Heart left ventricle (tissue), 16 donors: ENCODE measurements at places on chromosomes 2 and 18. TPM values are rescaled to one million over a fixed set of nuclear protein-coding genes. Genes with fewer than 3 reads are reported as not detected.

Gene QPCT
- 4.2 TPM for total RNA-seq

Gene TEX44
- total RNA-seq, result not detected

Gene TMX3
- total RNA-seq, result 24.9 TPM

Gene FASTKD1
- 80.1 TPM for total RNA-seq

Gene FNDC4
- total RNA-seq, result 2.4 TPM

Gene ST6GAL2
- 0.16 TPM for total RNA-seq

Gene ZAP70
- total RNA-seq, result 0.99 TPM

Gene SLC9A2
- total RNA-seq, result 0.46 TPM

Gene RGPD3
- 0.08 TPM for total RNA-seq

- DNase-seq, result no peak
- H3K4me3 ChIP-seq, result no peak overlapping the region
- H3K27me3 ChIP-seq, result no peaks in the 10 kb centered on the region
- no peaks in the 10 kb centered on the region for H3K4me1 ChIP-seq
- H3K36me3 ChIP-seq, result no peaks in the 10 kb centered on the region
- H3K27ac ChIP-seq, result no peak overlapping the region
Observed at GRCh38 chr2:17373741-17374140, 144.5 kb downstream of the RAD51AP2 start.

- H3K4me1 ChIP-seq, result peaks cover 58% of the 10 kb centered on the region
- DNase-seq, result no peak
- H3K4me3 ChIP-seq, result no peak overlapping the region
- no peaks in the 10 kb centered on the region for H3K36me3 ChIP-seq
Observed at GRCh38 chr2:9758741-9759140, 84.5 kb upstream of the TAF1B start.

GRCh38 chr2:36235882-36236281 is 119.7 kb upstream of the CRIM1 start:
- no peak overlapping the region for H3K4me3 ChIP-seq
- no peaks in the 10 kb centered on the region for H3K4me1 ChIP-seq
- peaks cover 7% of the 10 kb centered on the region for H3K27me3 ChIP-seq
- no peaks in the 10 kb centered on the region for H3K36me3 ChIP-seq
- DNase-seq, result no peak

- no peak overlapping the region for H3K4me3 ChIP-seq
- H3K27me3 ChIP-seq, result no peaks in the 10 kb centered on the region
- peak; percentile 54 for DNase-seq
- peaks cover 73% of the 10 kb centered on the region for H3K4me1 ChIP-seq
- H3K36me3 ChIP-seq, result no peaks in the 10 kb centered on the region
Observed at GRCh38 chr2:46984642-46985476, 69.3 kb upstream of the MCFD2 start.

DNA sequence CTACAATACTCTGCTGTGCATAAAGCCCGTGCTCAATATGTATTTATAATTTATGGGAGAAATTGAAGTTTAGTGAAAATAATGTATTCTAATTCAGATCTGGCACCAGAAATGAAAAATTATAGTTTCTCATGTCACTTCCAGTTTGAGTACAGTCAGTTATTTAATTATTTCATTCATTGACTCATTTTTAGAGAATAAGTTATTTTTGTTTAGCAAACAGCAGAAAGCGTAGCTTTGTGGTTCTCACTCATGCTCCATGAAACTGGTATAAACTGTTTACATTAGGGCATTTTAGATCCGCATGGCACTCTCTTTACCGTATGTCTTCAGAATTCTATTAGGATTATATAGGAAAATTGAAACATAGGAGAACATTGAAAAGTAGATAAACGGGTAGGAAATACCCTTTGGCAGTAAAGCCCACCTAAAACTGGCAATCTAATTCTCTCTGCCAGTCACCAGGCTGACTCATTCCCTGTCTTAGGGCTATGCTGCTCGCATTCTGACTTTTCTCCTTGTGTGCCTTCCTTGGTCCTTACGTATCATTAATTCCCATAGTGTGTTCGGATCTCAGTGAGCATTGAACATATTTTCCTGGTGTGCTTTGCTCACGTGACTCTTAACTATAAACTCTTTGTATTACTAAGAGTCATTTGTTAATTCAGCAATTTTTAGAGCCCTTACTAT is 106.0 kb downstream of the ZNF236 start:
- no peak overlapping the region for H3K4me3 ChIP-seq
- peaks cover 88% of the 10 kb centered on the region for H3K36me3 ChIP-seq
- no peak overlapping the region for H3K27ac ChIP-seq
- H3K27me3 ChIP-seq, result no peaks in the 10 kb centered on the region
- H3K4me1 ChIP-seq, result no peaks in the 10 kb centered on the region

DNA sequence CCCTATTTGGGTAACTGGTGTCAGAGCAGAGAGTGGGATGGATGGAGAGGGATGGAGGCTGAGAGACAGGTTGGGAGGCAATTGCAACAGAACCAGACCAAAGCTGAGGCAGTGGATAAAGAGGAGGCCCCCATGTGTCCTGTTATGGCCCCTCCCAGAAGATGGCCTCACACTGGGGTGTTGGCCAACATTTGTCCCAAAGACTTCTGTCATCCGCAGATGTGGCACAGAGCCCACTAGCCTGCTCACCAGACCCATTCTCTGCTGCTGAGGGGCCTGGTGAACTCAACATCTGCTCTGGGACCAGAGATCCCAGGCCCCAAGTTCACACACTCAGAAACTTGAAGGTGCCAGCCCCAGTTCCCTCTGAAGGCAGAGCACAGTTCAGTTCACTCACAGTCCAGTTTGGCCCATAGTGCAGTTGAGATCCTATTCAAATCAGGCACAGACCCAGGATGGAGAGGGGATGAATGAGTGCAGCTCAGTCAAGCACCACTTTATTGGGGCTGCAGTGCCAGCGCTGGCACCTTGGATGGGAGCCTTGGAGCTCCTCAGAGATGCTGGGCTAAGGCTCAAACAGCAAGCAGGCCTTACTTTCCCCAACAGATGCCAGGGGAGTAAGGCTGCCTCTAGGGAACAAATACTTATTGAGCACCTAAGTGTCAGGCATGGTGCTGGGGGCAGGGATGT is 189.2 kb downstream of the ZBTB7C start:
- H3K27me3 ChIP-seq, result no peaks in the 10 kb centered on the region
- no peak overlapping the region for H3K27ac ChIP-seq
- no peak for DNase-seq
- no peak overlapping the region for H3K4me3 ChIP-seq
- H3K36me3 ChIP-seq, result no peaks in the 10 kb centered on the region
- H3K4me1 ChIP-seq, result peaks cover 7% of the 10 kb centered on the region

DNA sequence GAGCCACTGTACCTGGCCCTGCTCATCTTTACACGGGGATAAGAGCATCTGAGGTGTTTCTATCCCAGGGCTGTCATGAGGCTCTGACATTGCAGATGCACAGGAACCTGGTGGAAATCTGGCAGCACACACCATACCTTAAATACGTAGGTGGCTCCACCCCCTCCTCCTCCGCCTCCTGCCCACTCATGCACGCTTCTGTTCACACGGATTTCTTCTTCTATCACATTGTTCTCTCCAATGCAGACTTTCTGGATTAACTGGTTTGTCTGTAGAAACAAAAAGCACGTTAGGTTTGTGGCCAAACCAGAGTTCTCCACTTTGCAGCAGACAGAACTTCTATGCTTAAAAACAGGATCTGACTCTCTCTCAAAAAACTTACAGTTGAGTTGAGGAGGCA is 118.2 kb downstream of the CLIP4 start:
- H3K27me3 ChIP-seq, result peaks cover 6% of the 10 kb centered on the region
- DNase-seq, result no peak
- H3K4me3 ChIP-seq, result no peak overlapping the region

DNA sequence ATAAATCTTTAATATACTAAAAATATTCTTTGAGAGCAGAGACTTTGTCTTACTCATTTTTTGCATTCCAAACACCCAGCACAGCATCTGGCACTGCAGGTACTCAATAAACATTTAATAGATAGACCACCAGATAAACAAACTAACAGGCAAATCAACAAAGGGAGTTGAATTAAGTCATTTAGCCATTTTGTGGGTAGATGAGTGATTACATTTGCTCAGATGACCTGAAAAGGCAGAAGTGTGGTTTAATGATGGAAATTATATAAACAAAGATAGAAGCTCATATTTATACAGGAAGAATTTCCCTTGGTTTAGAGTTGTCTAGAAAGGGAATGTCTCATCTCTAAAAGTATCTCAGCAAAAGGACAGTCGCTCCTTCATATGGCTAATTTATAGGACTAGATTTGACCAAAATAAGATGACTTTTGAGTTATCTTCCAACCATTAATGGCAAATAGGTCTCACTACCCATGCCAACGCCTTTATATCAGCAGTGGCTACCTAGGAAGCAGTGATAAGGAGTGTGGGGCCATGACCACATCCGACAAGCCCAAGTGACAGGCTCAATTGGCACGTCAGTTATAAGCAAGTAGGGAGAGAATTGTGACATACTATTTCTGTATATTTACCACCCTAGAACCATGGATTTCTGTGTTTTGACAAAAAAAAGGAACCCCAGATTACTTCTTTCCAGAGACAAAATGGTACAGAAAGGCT is 173.5 kb downstream of the ATAD2B start:
- H3K4me1 ChIP-seq, result no peaks in the 10 kb centered on the region
- no peak overlapping the region for H3K4me3 ChIP-seq
- no peaks in the 10 kb centered on the region for H3K27me3 ChIP-seq
- H3K27ac ChIP-seq, result no peak overlapping the region
- H3K36me3 ChIP-seq, result no peaks in the 10 kb centered on the region

GRCh38 chr18:54503131-54503894 is 87.7 kb upstream of the DYNAP start:
- no peaks in the 10 kb centered on the region for H3K36me3 ChIP-seq
- no peak overlapping the region for H3K4me3 ChIP-seq
- no peak overlapping the region for H3K27ac ChIP-seq

DNA sequence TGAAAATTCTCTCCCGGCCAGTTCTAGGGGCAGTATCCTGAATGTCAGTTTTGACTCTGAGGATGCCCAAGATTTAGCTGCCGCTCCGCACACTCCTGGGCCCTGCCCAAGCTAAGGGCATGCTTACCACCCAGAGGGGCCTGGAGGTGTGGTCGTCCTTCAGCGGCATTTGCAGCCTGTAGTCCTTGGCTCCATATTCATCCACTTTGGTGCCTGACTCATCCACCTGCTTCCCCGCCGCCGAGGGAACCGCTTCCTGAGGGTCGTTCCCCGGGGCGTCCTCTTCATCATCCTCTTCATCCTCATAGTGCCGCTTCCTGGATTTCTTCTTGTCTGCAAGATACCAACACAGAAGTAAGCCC is 577 bp downstream of the ERCC3 start:
- no peaks in the 10 kb centered on the region for H3K27me3 ChIP-seq
- peak overlapping the region; percentile 54 for H3K27ac ChIP-seq
- peaks cover 28% of the 10 kb centered on the region for H3K36me3 ChIP-seq
- peaks cover 5% of the 10 kb centered on the region for H3K4me1 ChIP-seq

DNA sequence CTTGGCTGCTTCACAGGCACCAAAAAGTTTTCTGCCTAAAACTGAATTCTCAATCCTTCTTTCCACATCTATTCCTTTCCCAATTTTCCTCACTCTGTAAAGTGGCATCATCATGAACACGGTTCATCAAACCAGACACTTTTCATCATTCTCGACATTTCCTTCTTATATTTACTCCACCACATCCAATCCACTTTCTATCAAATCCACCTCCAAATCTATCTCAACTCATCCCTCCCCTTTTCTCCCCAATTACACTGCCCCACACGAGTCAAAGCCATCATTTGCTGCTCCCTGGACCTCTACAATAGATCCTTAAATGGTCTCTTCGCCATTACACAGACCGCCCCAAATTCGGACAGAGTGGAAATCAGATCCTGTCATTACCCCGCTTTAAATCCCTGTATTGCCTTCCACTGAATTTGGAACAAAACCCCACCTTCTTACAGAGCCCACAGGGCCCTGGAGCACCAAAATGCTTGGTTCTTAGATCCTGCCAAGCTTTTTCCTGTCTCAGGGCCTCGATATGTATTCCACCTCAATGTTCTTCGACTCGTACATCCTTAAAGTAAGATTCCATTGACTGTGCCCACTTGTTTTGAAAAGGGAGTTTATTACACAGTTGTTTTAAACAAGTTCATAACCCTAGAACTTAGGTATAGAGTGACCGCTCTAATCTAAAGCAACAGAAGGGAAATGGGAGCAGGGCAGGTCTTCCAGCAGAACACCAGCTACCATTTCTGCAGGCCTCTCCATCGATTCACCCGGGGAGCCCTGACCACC is 856 bp downstream of the ACAA2 start:
- no peaks in the 10 kb centered on the region for H3K4me1 ChIP-seq
- DNase-seq, result no peak
- peak overlapping the region; percentile 97 for H3K27ac ChIP-seq
- H3K4me3 ChIP-seq, result peak overlapping the region; percentile 71

DNA sequence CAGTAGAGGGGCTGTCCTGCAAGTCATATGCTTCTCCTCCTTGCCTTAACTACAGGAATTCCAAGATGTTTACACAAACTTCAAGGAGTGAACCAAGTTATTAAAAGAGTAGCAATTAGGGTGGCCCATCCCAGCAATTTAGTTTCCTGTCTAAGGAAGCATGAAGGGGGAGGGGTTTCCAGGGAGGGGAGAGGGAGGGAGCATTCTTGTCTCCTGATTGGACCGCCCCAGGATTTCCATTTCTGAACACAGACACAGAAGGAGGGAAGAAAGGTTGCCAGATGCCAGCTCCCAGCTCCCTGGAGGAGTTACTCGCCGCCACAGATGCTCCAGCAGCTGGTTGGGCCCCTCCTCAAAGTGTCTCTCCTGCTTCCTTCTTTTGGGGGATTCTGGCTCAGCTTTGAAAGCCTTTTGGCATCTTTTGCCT is 107.6 kb downstream of the TRIB2 start:
- H3K36me3 ChIP-seq, result no peaks in the 10 kb centered on the region
- H3K4me1 ChIP-seq, result peaks cover 39% of the 10 kb centered on the region
- no peak overlapping the region for H3K4me3 ChIP-seq
- DNase-seq, result peak; percentile 79
- H3K27ac ChIP-seq, result peak overlapping the region; percentile 83

GRCh38 chr2:219965287-219966194 is 338.1 kb downstream of the SLC4A3 start:
- no peaks in the 10 kb centered on the region for H3K36me3 ChIP-seq
- H3K4me1 ChIP-seq, result no peaks in the 10 kb centered on the region
- no peak for DNase-seq
- H3K27ac ChIP-seq, result no peak overlapping the region
- H3K4me3 ChIP-seq, result no peak overlapping the region

DNA sequence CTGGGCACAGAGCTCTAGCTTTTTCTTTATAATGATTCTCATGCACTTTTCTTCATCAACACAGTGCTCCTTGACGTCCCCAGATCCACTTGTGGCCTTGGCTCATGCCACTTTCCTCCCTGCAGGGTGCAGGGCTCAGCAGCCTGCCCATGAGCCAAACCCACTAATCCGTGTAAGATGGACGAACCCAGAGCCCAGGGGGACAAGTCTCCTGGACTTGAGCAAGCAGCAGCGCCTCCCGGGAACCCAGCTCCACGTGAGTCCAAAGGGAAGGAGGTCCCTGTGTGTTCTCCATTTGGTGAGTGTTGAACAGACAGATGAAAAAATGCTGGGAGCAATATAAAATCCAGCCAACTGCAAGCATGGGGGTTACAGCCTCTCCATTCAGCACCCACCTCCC is 470.6 kb upstream of the HS6ST1 start:
- no peak overlapping the region for H3K27ac ChIP-seq
- no peak overlapping the region for H3K4me3 ChIP-seq
- DNase-seq, result no peak
- H3K27me3 ChIP-seq, result no peaks in the 10 kb centered on the region

- no peaks in the 10 kb centered on the region for H3K36me3 ChIP-seq
- no peak for DNase-seq
- no peaks in the 10 kb centered on the region for H3K27me3 ChIP-seq
- H3K4me3 ChIP-seq, result no peak overlapping the region
- no peaks in the 10 kb centered on the region for H3K4me1 ChIP-seq
Observed at GRCh38 chr2:80893711-80894110, 589.2 kb upstream of the LRRTM1 start.
